ENCODE measurements at places on chromosomes 12 and 14. TPM values are rescaled to one million over a fixed set of nuclear protein-coding genes. Genes with fewer than 3 reads are reported as not detected.

PTCSC3 gene
- not detected for total RNA-seq

MCRS1 gene
- 90.8 TPM for total RNA-seq

CIROP gene
- not detected for total RNA-seq

PRPH gene
- total RNA-seq, result not detected

NPFF gene
- total RNA-seq, result not detected

GCH1 gene
- total RNA-seq, result 68.3 TPM

SYNJ2BP gene
- 5.2 TPM for total RNA-seq

SYNDIG1L gene
- not detected for total RNA-seq

ACOT4 gene
- total RNA-seq, result 0.55 TPM

RPL10L gene
- total RNA-seq, result not detected

IKZF4 gene
- total RNA-seq, result 21.8 TPM

EML5 gene
- 1.2 TPM for total RNA-seq

RERG gene
- total RNA-seq, result not detected

A2ML1 gene
- total RNA-seq, result not detected

Measured in T-helper 2 cell treated with Interferon-gamma antibody and Interleukin-4, amounts not matched to agents 100 ng/mL and 5 ng/mL, for 36 hours (primary cell).